ENCODE measurements at places on chromosomes 3 and 15. TPM values are rescaled to one million over a fixed set of nuclear protein-coding genes. Genes with fewer than 3 reads are reported as not detected.

Gene IL5RA
- 0.19 TPM for polyA plus RNA-seq

Gene SPINK8
- not detected for polyA plus RNA-seq

Gene DYNLT2B
- polyA plus RNA-seq: 9.5 TPM

Gene CCDC13
- 2.9 TPM for polyA plus RNA-seq

Gene POLQ
- polyA plus RNA-seq: 0.15 TPM

Gene RAD18
- polyA plus RNA-seq: 4.6 TPM

Gene CCRL2
- polyA plus RNA-seq: 1.5 TPM

Gene GNAT1
- polyA plus RNA-seq: not detected

Gene LIPC
- 0.23 TPM for polyA plus RNA-seq

Gene TICRR
- 2.8 TPM for polyA plus RNA-seq

Gene SI
- polyA plus RNA-seq: not detected

Gene SLC22A14
- 0.31 TPM for polyA plus RNA-seq

Gene MESP2
- 0.43 TPM for polyA plus RNA-seq

Gene DAZL
- polyA plus RNA-seq: 0.31 TPM
